Right renal cortex interstitium (tissue), 3 donors: ENCODE measurements at places on chromosomes 16 and 17. TPM values are rescaled to one million over a fixed set of nuclear protein-coding genes. Genes with fewer than 3 reads are reported as not detected.

The PIRT gene
- polyA plus RNA-seq = not detected

The WNT9B gene
- polyA plus RNA-seq = 9.1 TPM

DNA sequence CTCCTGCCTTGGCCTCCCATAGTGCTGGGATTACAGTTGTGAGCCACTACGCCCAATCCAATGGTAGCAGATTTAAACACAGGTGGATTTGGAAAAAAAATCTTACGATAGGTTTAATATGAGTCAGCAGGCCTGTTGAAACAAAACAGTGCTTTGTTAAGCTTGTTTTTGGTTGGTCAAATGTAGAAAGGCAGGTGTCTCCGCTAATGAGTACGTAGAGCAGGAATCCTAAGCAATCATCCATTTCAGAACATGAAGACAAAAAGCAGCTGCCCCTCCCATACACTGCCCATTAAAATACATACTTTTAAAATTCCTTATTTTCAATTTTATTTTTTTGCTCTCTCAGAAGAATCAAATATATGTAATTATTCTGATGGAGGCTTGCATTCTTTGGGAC, 1.9 kb upstream of the WWOX start:
- no peak for DNase-seq

The FA2H gene
- 3.8 TPM for polyA plus RNA-seq

The CARD14 gene
- polyA plus RNA-seq = 0.57 TPM

DNA sequence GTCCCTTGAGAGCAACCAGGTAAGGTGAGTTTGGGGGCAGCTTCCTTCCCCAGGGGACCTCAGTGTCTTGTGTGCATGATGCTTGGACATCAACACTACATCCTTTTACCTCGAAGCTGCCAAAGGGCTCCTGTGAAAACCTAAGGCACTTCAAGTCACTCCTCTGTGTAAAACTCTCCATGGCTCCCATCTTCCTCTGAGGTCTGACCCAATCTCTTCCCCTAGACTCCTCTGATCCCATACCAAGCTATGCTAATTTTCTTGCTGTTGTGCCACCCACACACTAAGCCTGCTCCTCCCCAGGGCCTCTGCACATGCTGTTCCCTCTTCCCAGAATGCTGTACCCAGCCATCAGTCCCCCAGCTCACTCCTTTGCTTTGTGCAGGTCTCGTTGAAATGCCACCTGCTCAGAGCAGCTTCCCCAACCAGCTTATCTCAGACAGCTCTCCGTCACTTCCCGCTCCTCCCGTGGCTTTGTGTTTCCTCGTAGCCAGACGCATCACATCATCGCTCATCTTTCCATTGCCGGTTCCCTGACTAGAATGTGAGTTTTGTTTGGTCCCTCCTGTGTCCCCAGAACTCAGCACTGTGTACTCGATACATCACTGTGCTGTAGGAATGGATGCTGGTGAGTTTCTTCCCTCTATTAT, 78.4 kb downstream of the CNGB1 start:
- no peak for DNase-seq

DNA sequence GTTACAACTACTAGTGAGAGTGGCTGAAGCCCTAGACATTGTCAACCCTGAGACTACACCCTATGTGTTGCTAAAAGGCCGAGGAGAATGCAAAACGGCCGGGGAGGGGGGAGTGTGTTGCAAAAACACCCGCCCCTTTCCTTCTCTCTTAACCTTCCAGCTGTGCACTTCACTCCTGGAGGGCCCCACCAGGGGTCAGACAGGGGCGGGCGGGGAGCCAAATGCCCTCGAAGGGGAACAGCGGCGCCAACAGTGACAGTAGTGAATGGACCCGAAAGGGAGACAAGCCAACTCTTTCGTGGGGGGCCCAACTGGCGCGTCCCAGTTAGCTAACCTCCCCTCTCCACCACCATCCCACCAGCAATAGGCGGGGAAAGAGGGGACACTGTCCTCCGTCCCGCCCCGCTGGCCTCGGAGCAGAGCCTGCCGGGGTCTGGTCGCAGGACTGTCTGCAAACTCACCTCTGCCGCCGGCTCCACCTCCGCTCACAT, 352 bp downstream of the MARF1 start:
- DNase-seq = no peak

DNA sequence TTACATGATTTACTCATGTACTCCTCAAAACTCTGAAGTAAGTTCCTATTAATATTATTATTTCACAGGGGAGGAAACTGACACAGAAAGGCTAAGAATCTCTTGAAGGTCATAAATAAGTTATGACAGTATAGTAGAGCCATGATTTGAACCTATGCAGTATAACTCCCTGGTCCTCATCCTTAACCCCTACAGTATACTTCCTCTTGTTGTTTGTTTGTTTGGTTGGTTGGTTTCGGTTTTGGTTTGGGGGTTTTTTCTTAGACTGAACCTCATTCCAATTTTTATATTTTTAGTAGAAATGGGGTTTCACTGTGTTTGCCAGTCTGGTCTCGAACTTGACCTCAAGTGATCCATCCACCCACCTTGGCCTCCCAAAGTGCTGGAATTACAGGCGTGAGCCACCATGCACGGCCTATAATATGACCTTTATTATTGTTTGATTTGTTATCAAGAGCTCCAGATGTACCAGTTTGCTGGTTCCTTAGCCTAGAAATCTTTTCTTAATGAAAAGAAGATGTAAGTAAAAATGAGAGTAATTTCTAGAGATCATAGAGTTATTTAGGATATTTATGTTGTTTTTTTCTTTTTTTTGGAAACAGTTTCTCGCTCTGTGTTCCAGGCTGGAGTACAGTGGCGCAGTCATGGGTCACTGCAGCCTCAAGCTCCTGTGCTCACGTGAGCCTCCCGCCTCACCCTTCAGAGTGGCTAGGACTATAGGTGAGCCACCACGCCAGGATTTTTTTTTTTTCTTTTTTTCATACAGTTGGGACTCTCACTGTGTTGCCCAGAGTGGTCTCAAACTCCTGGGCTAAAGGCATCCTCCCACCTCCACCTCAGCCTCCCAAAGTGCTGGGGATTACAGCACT, 4.8 kb downstream of the PRR11 start:
- DNase-seq = no peak

DNA sequence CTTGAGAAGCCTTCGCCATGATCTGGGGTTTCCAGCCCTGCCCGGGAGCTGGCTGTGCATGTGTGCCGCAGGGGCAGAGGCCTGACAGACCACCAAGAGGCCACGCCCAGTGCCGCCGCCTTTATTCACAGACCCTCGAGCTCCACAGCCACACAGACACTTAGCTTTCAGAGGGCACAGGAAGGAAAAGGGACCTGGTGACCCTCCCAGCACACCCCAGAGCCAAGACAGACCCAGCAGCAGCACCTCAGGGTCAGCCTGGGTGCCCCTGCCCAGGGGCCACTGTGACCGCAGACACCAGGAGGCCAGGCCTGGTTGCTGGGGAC, 10.8 kb downstream of the MCRIP1 start:
- DNase-seq = no peak

- DNase-seq = no peak
Measured at GRCh38 chr17:27430882-27431491, 25.3 kb upstream of the KSR1 start.
